Pulmonary artery endothelial cell (primary cell): ENCODE measurements at places on chromosomes 11 and 22. TPM values are rescaled to one million over a fixed set of nuclear protein-coding genes. Genes with fewer than 3 reads are reported as not detected.

GRCh38 chr11:126561327-126561893, 205.9 kb downstream of the ST3GAL4 start:
- DNase-seq = no peak

Gene XKR3
- total RNA-seq = not detected in 2 replicates

Gene APOA4
- not detected in 2 replicates for total RNA-seq

GRCh38 chr11:2489083-2489482, 44.3 kb downstream of the KCNQ1 start:
- no peak for DNase-seq

Gene PANX2
- total RNA-seq = 0.53 and 0.99 TPM in 2 replicates
